ENCODE measurements at places on chromosomes 2 and 18.

DNA sequence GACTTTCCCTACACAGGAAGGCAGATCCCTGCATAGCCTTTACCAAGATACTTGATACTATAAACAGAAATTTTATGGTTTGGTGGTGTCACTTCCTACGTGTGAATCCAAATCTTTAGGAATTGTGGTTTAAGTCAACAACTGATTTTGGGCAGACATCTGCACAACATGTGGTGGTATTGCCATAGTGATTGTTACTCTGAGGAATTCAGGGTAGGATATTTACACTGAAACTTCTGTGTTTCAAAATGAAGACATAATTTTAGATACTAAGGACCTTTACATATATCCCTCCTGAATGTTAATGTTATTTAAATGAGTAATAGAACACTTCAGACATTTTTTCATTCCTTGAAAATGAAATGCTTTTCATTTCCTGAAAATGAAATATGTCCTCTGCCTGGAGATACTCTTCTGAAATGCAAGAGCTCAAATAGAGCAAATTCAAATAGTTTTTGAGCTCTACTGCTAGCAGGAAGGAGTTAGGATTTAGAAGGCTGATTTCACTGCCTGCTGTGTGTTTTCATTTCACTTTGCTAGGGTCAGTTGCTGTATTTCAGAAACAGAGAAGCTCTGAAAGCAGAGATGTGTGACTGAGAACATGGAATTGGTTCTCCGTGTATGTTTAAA, 77.2 kb downstream of the MDH1 start:
- no peak for DNase-seq

- no peak for DNase-seq
Measured at GRCh38 chr2:61995065-61995464, 89.6 kb downstream of the COMMD1 start.

GRCh38 chr2:42191285-42192009, 22.3 kb downstream of the EML4 start:
- DNase-seq = peak; percentile 44

GRCh38 chr2:46818141-46818621, 97.4 kb downstream of the MCFD2 start:
- DNase-seq = no peak

- DNase-seq = no peak
Measured at GRCh38 chr2:16195681-16196070, 255.3 kb downstream of the MYCN start.

DNA sequence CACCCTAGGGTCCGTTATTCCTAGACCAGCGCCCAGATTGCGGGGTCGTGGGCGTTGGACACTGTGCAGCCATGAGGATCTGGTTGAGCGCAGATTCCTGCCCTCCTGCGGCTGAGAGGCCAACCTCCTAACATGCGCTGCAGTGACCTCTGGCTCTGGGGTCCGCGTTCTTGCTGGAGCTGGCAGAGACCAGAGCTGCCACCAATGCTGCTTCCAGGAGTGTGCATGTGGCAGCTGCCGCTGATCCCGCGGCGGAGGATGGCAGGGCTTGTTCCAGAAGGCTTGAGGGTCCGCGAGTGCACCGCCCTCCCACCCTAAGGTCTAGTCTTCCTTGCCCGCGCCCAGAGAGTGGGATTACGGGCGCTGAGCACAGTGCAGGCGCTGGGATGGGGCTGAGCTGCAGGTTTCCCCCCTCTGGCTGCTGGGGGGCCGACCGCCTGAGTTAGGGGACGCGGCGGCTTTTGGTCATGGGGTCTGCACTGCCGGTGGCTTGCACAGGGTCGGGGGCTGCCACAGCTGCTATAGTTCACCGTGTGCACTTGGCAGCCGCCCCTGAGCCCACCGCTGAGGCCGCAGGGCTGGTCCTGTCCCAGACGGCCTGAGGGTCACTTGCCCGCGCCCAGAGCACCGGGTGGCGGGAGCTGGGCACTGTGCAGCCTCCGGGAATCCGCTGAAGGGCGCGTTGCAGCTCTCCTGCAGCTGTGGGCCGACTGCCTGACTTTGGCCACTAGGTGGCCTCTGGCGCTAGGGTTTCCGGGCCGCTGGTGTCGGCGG, 145.9 kb downstream of the CCDC74A start:
- DNase-seq = peak; percentile 83

- DNase-seq = no peak
Measured at GRCh38 chr2:38718601-38719000, 32.6 kb downstream of the SRSF7 start.

- DNase-seq = no peak
Measured at GRCh38 chr2:166805753-166806152, 82.5 kb upstream of the XIRP2 start.

DNA sequence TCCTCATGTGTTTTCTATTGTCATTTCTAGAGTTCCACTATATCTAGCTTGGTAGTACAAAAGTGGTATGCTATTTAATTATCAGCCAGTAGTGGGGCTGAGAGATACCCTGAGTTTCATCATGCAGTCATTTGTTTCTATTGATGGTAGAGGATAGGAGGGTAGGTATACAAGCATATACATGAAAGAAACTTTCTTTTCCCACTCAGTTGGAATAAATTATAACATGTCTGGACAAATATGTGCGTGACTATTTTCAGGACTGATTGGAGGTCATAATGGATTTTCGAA, 633.2 kb downstream of the NRXN1 start:
- DNase-seq = no peak

GRCh38 chr2:214807653-214808052, 1.8 kb downstream of the BARD1 start:
- peak; percentile 23 for DNase-seq

GRCh38 chr2:166042356-166042755, 85.5 kb downstream of the SCN1A start:
- DNase-seq = no peak

DNA sequence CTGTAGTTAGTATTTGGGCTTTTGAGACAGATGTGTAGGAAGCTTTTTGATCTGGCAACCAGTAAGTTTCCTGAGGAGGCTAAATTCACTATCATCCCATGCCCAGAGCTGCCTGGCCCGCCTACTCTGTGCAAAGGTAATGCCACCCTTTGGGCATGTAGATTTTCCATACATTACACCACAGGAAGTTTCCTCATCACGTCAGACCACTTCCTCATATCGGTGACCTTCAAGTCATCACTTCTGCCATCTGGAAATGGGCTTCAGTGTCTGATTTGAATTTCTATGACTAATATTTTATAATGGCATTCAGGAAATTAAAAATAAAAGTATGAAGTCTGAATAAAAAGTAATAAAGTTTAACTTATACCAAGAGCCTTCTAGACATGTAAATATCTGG, 825.4 kb downstream of the DCDC2C start:
- DNase-seq = no peak

DNA sequence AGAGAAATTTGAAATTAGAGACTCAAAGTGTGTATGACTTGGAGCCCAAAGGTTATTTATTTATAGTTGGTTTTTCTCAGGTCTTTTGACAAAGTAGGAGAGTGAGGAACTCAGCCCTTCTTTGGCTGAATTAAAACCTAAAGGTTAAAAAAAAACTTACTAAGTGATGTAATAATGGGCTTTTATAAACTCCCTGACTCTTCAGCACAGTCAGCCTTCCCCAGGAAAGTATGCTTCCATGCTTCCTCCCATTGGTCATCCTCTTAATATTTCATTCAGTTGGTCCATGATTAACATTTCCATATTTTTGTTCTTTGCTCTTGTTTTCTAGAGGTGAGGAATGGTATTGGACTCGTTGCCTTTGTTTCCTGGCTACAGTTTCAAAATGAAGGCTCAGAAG, 7.2 kb downstream of the ARPC2 start:
- DNase-seq = no peak

DNA sequence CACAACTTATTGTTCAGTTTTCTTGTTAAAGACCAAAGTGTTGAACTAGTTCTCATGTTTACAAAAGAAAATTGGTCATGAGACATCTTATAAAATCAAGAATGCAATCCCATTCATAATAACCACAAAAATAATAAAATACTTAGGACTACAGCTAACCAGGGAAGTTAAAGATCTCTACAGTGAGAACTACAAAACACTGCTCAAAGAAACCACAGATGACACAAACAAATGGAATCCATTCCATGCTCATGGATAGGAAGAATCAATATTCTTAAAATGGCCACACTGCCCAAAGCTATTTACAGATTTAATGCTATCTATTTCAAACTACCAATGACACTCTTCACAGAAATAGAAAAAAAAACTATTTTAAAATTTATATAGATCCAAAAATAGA, 1354.8 kb upstream of the CDH2 start:
- no peak for DNase-seq

GRCh38 chr2:47221039-47221438, 65.9 kb upstream of the STPG4 start:
- no peak for DNase-seq

DNA sequence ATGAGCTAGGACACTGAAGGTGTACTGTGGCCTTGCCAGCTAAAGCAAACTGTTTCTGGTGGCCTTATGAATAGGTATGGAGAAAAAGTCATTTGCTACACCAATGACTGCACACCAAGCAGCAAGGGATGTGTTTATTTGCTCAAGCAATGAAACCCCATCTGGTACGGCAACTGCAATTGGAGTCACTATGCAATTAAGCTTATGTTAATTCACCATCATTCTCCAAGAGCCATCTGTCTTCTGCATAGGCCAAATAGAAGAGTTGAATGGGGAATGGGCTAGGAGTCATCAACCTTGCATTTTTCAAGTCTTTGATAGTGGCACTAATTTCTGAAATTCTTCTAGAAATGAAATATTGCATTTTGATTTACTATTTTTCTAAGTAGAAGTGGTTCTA, 372.0 kb downstream of the KCNJ3 start:
- no peak for DNase-seq

- DNase-seq = no peak
Measured at GRCh38 chr18:3648641-3649040, 198.7 kb downstream of the TGIF1 start.

DNA sequence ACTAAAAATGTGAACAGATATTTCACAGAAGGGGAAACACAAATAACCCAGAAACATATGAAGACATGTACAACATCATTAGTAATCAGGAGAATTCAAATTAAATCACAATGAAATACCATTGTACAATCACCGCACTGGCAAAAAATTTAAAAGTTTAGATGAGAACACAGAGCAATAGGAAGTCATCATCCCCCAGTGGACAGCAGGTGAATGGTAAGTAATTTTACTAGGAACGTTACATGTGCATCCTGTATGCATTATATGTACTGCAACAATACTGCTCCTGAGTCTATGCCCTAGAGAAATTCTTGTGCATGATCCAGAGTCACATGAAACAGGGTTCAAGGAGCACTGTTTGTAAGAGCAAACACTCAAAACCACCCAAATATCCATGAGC, 713.8 kb downstream of the NRXN1 start:
- no peak for DNase-seq
